Kidney (tissue), 22 donors: ENCODE measurements at places on chromosomes 12 and 14.
A peak's percentile ranks its signal among the peaks of the same experiment; 100 is the strongest.

DNA sequence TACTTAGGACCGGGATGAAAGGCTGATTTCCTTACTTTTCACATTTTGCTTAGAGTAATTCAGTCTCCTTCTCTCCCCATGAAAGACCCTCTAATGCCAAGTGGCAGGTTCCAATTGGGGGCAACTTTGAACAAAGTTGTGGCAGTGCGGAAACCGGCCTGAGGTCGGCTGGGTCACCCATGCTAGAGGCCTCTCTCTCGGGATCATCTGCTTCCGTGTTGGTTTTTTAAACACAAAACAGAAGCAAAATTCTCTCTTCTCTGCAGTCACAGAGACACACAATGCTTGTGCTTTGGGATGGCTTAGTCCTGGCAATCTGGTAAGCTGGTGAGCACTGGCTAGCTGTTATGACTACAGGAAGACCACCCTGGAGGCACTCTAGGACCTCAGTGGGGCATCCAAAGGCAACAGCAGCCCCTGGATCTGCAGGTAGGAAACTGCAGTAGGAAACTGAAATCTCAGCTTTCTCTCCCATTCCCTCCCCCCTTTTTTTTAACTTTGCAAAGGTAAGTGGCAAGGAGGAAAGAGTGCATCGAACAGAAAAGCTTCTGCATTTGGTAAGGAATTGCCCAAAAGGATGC is 102.1 kb downstream of the BCL11B start:
- no peak for DNase-seq
- H3K27ac ChIP-seq, result no peak overlapping the region
- H3K27me3 ChIP-seq, result no peaks in the 10 kb centered on the region

DNA sequence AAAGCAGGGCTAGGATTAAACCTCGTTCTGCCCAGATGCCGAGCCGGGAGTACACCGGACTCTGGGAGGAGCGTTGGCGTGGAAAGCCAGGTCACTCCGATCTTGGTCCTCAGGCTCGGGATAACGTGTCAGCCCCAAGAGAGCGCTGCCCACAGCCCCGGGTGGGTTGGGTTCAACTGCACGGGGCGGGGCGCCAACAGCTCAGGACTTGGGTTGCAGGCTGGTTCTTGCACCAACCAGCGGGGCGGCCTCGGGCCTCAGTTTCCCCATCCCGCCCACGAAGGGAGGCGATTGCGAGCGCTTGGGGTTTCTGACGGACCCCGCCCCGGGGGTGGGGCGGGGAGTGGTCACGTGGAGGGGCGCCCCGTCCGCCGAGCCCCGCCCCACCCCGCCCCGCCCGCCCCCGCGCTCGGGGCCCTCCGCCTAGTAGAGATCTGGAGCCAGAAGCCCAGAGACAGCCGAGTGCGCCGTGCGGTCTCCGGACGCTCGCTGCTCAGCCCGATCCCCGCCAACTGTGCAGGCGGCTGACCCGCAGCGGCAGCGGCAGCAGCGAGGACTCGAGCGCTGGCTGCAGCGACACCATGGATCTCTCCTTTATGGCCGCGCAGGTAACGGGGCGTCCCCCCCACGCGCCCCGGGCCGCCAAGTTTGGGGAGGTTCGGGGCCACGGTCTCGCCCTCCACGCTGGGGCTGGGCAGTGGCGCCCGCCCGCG is at the start of gene C14orf132:
Gene C14orf132 (plus strand): TSS at position 443 of the 713 bp plus-strand sequence. CDS start 139 bp downstream, at position 582.
- peak within 1 kb of the TSS; percentile 54 for H3K4me3 ChIP-seq
- H3K27me3 ChIP-seq, result no peaks in the 10 kb centered on the region
- no peak within 1 kb of the TSS for H3K27ac ChIP-seq
- H3K36me3 ChIP-seq, result no peaks in the 10 kb centered on the region

GRCh38 chr12:104763168-104763805 is 194.8 kb downstream of the SLC41A2 start:
- H3K36me3 ChIP-seq, result no peaks in the 10 kb centered on the region
- H3K27me3 ChIP-seq, result no peaks in the 10 kb centered on the region
- no peak overlapping the region for H3K27ac ChIP-seq
- DNase-seq, result no peak

GRCh38 chr14:63543826-63544406 is 739 bp upstream of the PPP2R5E start:
- DNase-seq, result no peak
- H3K4me3 ChIP-seq, result peak overlapping the region; percentile 76
- peak overlapping the region; percentile 71 for H3K27ac ChIP-seq

DNA sequence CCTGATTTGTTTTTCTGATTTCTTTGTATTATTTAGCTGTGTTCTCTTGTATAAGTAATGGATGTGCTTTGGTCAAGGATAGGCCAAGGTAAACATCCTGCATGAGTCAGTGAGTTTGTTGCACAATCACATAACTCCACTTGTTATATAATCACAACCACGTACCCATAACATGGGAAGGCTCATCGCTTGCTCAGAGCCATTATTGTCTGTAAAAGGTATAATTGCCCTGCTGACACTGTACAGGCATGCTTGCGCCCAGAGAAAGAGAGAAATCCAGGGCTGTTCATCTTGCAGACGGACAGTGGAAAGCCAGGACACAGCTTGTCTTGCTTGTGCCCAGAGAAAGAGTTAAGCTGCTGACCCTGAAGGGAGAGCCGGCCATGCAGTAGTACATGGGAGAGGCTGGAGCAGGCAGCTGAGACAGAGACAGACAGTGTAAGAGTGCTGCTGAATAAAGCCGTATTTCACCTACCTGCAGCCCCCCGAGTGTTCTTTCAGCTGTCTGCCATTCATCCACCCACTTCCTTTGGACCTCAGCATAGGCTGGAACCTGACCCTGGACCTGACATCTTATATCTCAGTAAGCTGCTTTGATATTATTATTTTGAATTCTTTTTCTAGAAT is 174.7 kb upstream of the DAAM1 start:
- H3K36me3 ChIP-seq, result no peaks in the 10 kb centered on the region
- no peaks in the 10 kb centered on the region for H3K27me3 ChIP-seq
- no peak overlapping the region for H3K27ac ChIP-seq
- H3K4me1 ChIP-seq, result no peaks in the 10 kb centered on the region
- no peak overlapping the region for H3K4me3 ChIP-seq
- no peak for DNase-seq

DNA sequence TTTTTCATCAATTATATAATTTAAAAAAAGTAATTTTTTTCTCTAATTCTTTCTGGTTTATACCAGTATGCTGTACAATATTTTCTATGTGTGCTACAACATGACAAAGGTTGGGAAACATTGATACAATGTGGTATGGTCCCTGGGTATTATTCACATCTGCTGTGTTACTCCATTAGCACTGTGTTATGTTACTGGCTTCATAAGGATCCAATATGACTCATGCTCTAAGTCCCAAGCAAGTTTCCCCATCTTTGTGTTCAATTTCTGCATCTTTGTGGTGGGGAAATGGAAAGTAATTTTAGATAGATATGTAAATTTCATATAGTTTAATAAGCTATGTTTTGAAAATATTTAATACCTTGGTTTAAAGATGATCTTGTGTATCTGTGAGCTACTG is 35.8 kb downstream of the FBXO33 start:
- no peak for DNase-seq
- no peak overlapping the region for H3K4me3 ChIP-seq
- no peak overlapping the region for H3K27ac ChIP-seq
- no peaks in the 10 kb centered on the region for H3K27me3 ChIP-seq
- peaks cover 7% of the 10 kb centered on the region for H3K36me3 ChIP-seq
- no peaks in the 10 kb centered on the region for H3K4me1 ChIP-seq

- no peak overlapping the region for H3K27ac ChIP-seq
- no peak overlapping the region for H3K4me3 ChIP-seq
- peaks cover 7% of the 10 kb centered on the region for H3K4me1 ChIP-seq
- no peaks in the 10 kb centered on the region for H3K36me3 ChIP-seq
These were observed 26.9 kb downstream of the DAAM1 start for GRCh38 chr14:59215322-59215721.

DNA sequence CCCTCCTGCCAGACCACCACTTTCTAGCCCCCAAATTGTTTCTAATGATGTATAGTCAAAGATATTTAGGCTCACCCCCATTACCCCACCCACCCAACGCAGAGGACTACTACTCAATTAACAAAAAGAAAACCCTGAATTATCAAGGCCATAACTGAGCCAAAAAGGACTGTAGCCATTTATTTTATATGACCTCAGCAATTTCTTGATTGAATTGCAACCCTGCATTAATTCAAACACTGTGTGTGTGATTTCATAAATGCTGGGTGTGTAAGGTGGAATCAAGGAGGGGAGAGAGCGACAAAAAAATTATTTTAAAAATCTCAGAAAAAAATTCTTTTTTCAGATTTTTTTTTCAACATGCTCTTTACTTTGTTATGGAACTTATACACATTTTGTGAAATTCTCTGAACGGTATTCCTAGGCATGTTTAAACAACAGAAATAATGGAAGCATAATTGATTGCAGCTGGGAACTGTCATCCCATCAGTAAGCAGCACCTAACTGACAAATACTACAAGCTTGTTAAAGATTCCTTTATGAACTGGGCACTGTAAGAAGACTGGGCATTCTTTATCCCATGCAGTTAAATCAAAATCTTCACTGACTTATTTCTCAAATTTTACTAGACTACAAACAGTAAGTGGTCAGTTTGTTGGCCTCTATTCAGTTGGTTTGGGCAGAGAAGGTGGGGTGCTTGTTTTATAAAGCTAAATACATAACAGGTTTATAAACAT is 179.1 kb downstream of the SOX5 start:
- no peak for DNase-seq
- no peaks in the 10 kb centered on the region for H3K4me1 ChIP-seq

GRCh38 chr12:40734276-40734675 is 42.0 kb downstream of the CNTN1 start:
- H3K27me3 ChIP-seq, result no peaks in the 10 kb centered on the region
- DNase-seq, result no peak
- H3K4me1 ChIP-seq, result no peaks in the 10 kb centered on the region
- no peak overlapping the region for H3K27ac ChIP-seq
- H3K4me3 ChIP-seq, result no peak overlapping the region

DNA sequence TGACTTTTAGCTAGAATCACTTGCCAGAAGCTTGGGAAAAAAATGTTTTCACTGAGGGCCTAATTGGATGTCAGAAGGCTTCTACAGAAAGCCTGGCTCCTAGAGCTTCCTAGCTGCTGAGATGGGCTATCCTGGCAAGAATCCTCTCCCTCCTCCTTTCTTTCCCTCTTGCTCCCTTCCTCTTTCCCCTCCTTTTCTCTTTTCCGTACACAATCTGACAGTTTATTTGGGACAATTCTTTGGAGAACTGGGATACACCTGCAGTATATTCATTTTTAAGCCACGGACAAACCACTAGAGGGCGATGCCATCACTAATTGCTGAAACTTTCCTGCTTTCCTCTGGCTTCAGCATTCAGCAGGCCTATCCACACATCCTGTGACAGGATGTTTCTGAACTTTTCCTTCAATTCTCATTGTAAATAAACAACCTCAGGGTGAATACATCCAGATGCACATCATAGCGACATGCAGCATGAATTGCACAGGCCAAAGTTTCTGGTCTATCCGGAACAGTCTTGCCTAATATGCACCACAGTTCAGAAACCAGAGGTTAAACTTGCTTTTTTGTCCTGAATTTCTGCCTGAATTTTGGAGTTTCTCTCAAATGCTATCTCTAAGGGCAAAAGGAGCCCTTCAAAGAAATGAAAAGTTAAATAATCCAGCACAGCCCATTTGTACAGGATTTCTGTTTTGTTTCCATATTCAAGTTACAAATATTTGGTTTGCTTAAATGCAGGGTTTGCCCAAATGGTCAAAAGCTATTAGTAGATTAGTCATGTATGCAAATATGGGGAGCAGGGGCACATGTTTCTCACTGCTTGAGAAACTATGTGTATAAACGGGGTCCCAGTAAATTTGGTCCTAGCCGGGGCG is 142.8 kb downstream of the PAWR start:
- H3K36me3 ChIP-seq, result no peaks in the 10 kb centered on the region
- peaks cover 19% of the 10 kb centered on the region for H3K4me1 ChIP-seq
- no peaks in the 10 kb centered on the region for H3K27me3 ChIP-seq
- peak overlapping the region; percentile 90 for H3K27ac ChIP-seq
- peak; percentile 79 for DNase-seq

- H3K36me3 ChIP-seq, result no peaks in the 10 kb centered on the region
- DNase-seq, result no peak
- no peaks in the 10 kb centered on the region for H3K27me3 ChIP-seq
- H3K27ac ChIP-seq, result no peak overlapping the region
These were observed 47.2 kb upstream of the KTN1 start for GRCh38 chr14:55532645-55533344.

- DNase-seq, result no peak
- H3K4me1 ChIP-seq, result no peaks in the 10 kb centered on the region
- no peak overlapping the region for H3K27ac ChIP-seq
- no peaks in the 10 kb centered on the region for H3K27me3 ChIP-seq
These were observed 144.4 kb downstream of the CCDC59 start for GRCh38 chr12:82213761-82214160.

GRCh38 chr14:84446250-84446649 is 1083.7 kb upstream of the FLRT2 start:
- no peaks in the 10 kb centered on the region for H3K4me1 ChIP-seq
- no peak overlapping the region for H3K4me3 ChIP-seq
- H3K27me3 ChIP-seq, result no peaks in the 10 kb centered on the region
- H3K27ac ChIP-seq, result no peak overlapping the region
- no peak for DNase-seq

DNA sequence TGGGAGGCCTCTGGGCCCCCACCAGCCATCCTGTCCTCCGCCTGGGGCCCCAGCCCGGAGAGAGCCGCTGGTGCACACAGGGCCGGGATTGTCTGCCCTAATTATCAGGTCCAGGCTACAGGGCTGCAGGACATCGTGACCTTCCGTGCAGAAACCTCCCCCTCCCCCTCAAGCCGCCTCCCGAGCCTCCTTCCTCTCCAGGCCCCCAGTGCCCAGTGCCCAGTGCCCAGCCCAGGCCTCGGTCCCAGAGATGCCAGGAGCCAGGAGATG is 729 bp upstream of the GAPDH start:
- H3K36me3 ChIP-seq, result peaks cover 2% of the 10 kb centered on the region
- DNase-seq, result no peak
- peak overlapping the region; percentile 40 for H3K4me3 ChIP-seq
- H3K27ac ChIP-seq, result peak overlapping the region; percentile 99
- no peaks in the 10 kb centered on the region for H3K27me3 ChIP-seq

DNA sequence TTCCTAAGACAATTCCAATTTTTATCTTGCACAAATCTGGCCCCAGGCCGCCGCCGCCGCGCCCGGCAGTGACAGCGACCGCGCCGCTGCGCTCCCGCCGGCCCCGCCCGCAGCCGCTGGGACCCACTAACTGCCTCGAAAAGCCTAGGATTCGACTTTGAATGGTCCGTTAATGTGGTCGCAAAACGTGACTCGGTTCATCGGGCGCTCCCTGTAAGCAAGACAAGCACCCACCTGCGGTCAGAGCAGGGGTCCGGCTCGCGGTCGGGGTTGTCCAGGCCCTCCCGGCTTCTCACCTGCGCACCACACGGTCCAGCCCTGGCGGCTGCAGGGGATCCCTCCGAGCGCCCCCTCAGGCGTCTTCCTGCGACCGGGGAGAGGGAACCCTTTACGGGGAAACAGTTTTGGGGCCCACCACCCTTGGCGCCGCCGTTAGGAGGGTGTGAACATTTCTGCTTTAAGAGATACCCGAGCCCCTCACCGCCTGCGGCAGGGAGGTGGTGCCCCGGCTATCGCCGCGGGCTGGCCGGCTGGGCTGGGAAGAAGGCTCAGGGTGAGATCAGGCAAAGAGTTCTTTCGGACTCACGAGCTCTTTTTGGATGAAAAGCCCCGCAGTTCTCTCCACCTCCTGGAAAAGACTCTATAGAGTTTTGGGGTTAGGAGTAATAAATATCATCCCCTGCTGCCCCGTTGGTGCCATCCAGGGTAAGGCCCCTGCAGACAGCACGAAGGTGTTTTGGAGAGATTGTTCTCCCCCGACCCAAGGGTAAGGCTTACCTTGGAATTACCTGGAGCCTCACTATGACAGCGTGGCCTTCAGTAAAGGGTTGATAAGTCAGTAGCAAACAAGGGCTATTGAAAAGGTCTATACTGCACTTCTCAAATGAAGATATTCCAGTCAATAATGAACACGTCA is 13.6 kb upstream of the FOXJ2 start:
- H3K4me1 ChIP-seq, result peaks cover 2% of the 10 kb centered on the region
- peak; percentile 79 for DNase-seq
- H3K4me3 ChIP-seq, result no peak overlapping the region
- H3K27me3 ChIP-seq, result peaks cover 10% of the 10 kb centered on the region
- no peaks in the 10 kb centered on the region for H3K36me3 ChIP-seq
- H3K27ac ChIP-seq, result no peak overlapping the region
